ENCODE measurements at places on chromosomes 7 and 10. TPM values are rescaled to one million over a fixed set of nuclear protein-coding genes. Genes with fewer than 3 reads are reported as not detected.

The CHN2 gene
- total RNA-seq = 2.7 TPM

The STEAP2 gene
- 22.2 TPM for total RNA-seq

The PNLIP gene
- total RNA-seq = not detected

The ELOVL3 gene
- not detected for total RNA-seq

The PLXDC2 gene
- 24.0 TPM for total RNA-seq

The GPR37 gene
- total RNA-seq = not detected

The MINDY4 gene
- total RNA-seq = 8.8 TPM

The CTAGE6 gene
- not detected for total RNA-seq

The AZGP1 gene
- 11.3 TPM for total RNA-seq

The NCF1 gene
- total RNA-seq = 3.0 TPM

The WDR91 gene
- 4.5 TPM for total RNA-seq

The IFIT1B gene
- 0.24 TPM for total RNA-seq

The TMEM213 gene
- total RNA-seq = not detected

The TEX36 gene
- not detected for total RNA-seq

The TSPAN15 gene
- 7.7 TPM for total RNA-seq
